ENCODE measurements at places on chromosomes 13 and 19. TPM values are rescaled to one million over a fixed set of nuclear protein-coding genes. Genes with fewer than 3 reads are reported as not detected.

The NKPD1 gene
- 0.13 TPM for total RNA-seq

The GIPC3 gene
- total RNA-seq = 0.53 TPM

The ZSCAN5B gene
- not detected for total RNA-seq

The WDR88 gene
- total RNA-seq = 0.14 TPM

The MCF2L gene
- under 0.01 TPM for total RNA-seq

The CRB3 gene
- 0.11 TPM for total RNA-seq

The ZNF99 gene
- total RNA-seq = not detected

The ACP7 gene
- 0.20 TPM for total RNA-seq

The PRRG2 gene
- 3.1 TPM for total RNA-seq

The TEKTIP1 gene
- not detected for total RNA-seq

The CGB1 gene
- total RNA-seq = not detected

The NLRP5 gene
- not detected for total RNA-seq

The SOHLH2 gene
- 0.07 TPM for total RNA-seq

The DHDH gene
- not detected for total RNA-seq

The KLK1 gene
- total RNA-seq = not detected
